ENCODE measurements at places on chromosomes 2 and 18.

GRCh38 chr2:189951791-189952535 lies 110.6 kb downstream of the MSTN start:
- no peak overlapping the region for H3K27ac ChIP-seq
- H3K4me3 ChIP-seq: no peak overlapping the region
- no peaks in the 10 kb centered on the region for H3K36me3 ChIP-seq
- no peak for DNase-seq
- H3K27me3 ChIP-seq: no peaks in the 10 kb centered on the region
- no peaks in the 10 kb centered on the region for H3K4me1 ChIP-seq

DNA sequence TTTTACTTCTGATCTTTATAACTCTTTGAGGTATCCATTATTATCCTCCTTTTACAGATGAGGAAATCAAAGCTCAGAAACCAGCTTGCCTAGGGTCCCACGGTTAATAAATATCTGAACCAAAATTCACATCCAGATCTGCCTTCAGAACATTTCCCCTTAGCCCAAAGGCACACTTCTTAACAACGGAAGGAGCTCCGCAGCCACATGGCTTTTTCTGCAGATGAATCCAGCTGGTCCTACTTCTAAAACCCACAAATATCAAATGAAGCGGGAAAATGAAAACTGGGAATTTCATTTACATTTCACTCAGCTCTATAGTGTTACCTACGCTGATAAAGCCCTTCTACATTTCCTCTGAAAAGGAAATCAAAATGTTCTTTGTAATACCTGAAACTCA lies 357.0 kb upstream of the ID2 start:
- H3K4me3 ChIP-seq: no peak overlapping the region
- H3K36me3 ChIP-seq: no peaks in the 10 kb centered on the region
- peaks cover 6% of the 10 kb centered on the region for H3K27me3 ChIP-seq
- no peak overlapping the region for H3K27ac ChIP-seq
- DNase-seq: no peak
- H3K4me1 ChIP-seq: peaks cover 13% of the 10 kb centered on the region

DNA sequence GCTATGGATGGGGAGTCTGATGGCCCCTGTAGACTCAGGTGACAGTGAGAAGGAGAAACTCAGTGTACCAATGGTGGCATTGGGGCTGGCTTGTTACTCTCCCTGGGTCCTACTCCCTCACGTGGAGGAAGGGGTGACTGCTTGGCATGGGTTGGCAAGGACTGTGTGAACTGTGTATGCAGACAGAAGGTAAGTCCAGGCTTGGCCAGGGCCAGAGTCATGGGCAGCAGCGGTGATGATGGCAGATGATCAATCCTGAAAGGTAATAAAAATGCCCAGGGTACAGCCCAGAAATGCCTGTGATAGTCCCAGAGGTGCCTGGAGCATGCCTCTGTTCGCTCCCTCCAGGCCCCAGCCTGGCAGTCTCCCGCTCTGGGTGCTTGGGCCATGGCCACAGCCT lies 153.9 kb downstream of the SH3RF3 start:
- no peak overlapping the region for H3K27ac ChIP-seq
- H3K4me1 ChIP-seq: peaks cover 74% of the 10 kb centered on the region
- H3K36me3 ChIP-seq: no peaks in the 10 kb centered on the region
- H3K27me3 ChIP-seq: peaks cover 8% of the 10 kb centered on the region
- no peak overlapping the region for H3K4me3 ChIP-seq
- no peak for DNase-seq

DNA sequence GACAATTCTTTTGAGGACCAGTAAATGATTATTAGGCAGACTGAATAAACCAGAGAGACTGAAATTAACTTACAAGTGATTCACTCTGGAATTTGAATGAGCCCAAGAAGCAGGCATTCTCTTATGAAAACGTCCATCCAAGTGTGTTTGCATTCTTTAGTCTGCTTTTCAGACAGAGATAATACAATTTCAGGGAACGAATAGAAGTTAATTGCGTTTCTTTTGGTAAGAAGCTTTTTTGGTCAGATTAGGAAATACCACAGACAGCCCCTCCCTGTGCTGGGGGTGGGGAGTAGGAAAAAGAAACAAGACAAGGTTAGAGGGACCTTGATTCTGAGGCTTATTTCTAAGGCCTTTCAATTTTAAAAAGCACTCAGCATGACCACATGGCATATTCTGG lies 874.4 kb downstream of the SUCLG1 start:
- H3K27ac ChIP-seq: no peak overlapping the region
- H3K4me1 ChIP-seq: no peaks in the 10 kb centered on the region

DNA sequence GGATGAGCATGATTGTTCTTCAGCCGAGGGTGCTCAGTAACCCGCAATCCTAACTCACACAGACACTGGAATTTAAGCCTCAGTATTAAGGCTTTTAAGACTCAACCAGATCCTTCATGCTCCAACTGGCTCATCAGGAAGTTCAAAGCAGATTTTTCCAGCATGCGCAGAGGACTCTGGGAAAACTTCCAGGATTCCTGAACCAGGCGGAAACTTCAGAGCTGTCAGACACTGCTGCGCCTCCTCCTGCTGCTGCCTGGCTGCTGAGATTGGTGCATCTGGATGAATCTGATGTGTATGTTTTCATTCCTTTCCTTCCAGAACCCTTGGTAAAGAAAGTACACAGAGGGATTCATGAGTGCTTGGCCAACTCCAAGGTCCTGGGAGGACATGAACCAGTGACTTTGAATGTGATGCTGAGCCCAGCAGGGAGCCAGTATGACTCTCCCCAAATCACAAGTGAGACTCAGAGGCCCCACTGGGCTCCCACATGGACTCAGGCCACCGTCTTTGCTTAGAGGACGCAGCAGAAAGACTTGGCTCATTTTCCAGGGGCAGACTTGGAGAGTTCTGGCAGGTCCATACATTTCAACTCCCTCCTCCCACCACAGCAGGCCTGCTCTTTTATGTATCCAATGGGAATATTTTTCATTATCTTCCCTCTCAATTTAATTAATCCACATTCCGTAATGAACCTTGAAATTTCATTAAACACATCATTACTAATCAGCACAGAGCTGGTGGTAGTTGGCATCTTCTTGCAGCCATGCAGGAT lies 143.5 kb upstream of the HDAC4 start:
- peaks cover 12% of the 10 kb centered on the region for H3K27me3 ChIP-seq
- no peaks in the 10 kb centered on the region for H3K36me3 ChIP-seq
- no peak overlapping the region for H3K27ac ChIP-seq
- H3K4me3 ChIP-seq: no peak overlapping the region
- no peak for DNase-seq
- peaks cover 35% of the 10 kb centered on the region for H3K4me1 ChIP-seq

DNA sequence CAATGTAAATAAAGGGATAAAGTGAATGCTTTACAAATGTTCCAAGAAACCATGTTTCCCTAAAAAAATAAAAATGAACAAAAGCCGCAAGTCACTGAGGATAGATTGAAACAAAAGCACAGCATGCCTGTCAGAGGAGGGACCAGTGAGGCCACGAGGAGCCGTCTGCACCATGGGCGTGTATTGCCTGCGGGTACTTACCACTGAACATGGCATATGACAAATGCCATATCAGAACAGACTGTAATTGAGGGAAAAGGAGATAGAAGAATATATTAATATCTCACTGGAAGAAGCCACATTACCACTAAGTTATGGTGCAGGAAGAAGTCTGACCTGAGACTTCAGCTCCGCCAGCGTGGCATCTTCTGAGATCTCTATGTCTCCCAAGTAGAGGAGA lies 75.8 kb downstream of the USP40 start:
- no peaks in the 10 kb centered on the region for H3K27me3 ChIP-seq
- no peak overlapping the region for H3K4me3 ChIP-seq
- H3K27ac ChIP-seq: no peak overlapping the region

DNA sequence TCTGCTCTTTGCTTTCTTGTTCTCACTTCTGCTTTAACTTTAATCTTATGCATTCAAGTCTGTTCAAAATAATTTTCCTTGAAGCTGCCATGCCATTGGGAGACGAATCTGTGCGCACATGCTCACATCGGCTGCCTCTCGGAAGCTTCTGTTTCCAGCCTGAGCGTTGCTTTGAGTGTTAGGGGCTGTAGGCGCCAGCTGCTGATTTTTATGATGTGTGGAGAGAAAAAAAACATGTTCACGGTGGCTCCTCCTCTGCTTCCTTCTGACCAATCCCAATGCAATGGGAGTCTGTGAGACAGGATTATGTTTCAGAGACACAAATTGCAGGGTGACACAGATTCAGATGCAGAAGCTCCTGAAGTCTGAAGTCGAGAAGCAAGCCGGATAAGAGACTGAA lies at the start of gene MC4R:
MC4R (minus strand) TSS at position 180 of the 400 bp plus-strand sequence. CDS start 426 bp downstream, outside the sequence.
- H3K27me3 ChIP-seq: no peaks in the 10 kb centered on the region
- H3K4me3 ChIP-seq: peak within 1 kb of the TSS; percentile 80
- peak within 1 kb of the TSS; percentile 93 for H3K27ac ChIP-seq

GRCh38 chr2:99451280-99451679 lies 38.5 kb downstream of the REV1 start:
- H3K4me3 ChIP-seq: no peak overlapping the region
- peaks cover 14% of the 10 kb centered on the region for H3K4me1 ChIP-seq
- peaks cover 80% of the 10 kb centered on the region for H3K36me3 ChIP-seq
- no peaks in the 10 kb centered on the region for H3K27me3 ChIP-seq

GRCh38 chr2:676647-677055 lies 555 bp downstream of the TMEM18 start:
- H3K4me3 ChIP-seq: peak overlapping the region; percentile 93
- H3K27ac ChIP-seq: peak overlapping the region; percentile 59
- DNase-seq: peak; percentile 99
- peaks cover 76% of the 10 kb centered on the region for H3K4me1 ChIP-seq
- no peaks in the 10 kb centered on the region for H3K27me3 ChIP-seq

GRCh38 chr18:55477499-55477859 lies 110.5 kb downstream of the TCF4 start:
- peak overlapping the region; percentile 51 for H3K27ac ChIP-seq
- no peak for DNase-seq
- peaks cover 41% of the 10 kb centered on the region for H3K36me3 ChIP-seq
- H3K4me1 ChIP-seq: peaks cover 43% of the 10 kb centered on the region
- no peaks in the 10 kb centered on the region for H3K27me3 ChIP-seq

GRCh38 chr2:171837736-171838135 lies 56.3 kb downstream of the SLC25A12 start:
- H3K27ac ChIP-seq: no peak overlapping the region
- H3K27me3 ChIP-seq: no peaks in the 10 kb centered on the region
- H3K36me3 ChIP-seq: peaks cover 86% of the 10 kb centered on the region

GRCh38 chr2:221676566-221677172 lies 104.6 kb upstream of the EPHA4 start:
- no peaks in the 10 kb centered on the region for H3K36me3 ChIP-seq
- H3K4me1 ChIP-seq: peaks cover 7% of the 10 kb centered on the region
- no peak overlapping the region for H3K4me3 ChIP-seq
- no peak for DNase-seq
- no peak overlapping the region for H3K27ac ChIP-seq

GRCh38 chr2:121282800-121283385 lies 2.1 kb downstream of the TFCP2L1 start:
- no peaks in the 10 kb centered on the region for H3K36me3 ChIP-seq
- no peak for DNase-seq
- no peak overlapping the region for H3K4me3 ChIP-seq
- H3K27me3 ChIP-seq: peaks cover 85% of the 10 kb centered on the region

GRCh38 chr2:100321179-100321865 lies 979 bp downstream of the LONRF2 start:
- H3K4me1 ChIP-seq: no peaks in the 10 kb centered on the region
- H3K27me3 ChIP-seq: peaks cover 76% of the 10 kb centered on the region
- H3K4me3 ChIP-seq: peak overlapping the region; percentile 76
- peaks cover 14% of the 10 kb centered on the region for H3K36me3 ChIP-seq
- no peak overlapping the region for H3K27ac ChIP-seq
- DNase-seq: peak; percentile 64

- H3K36me3 ChIP-seq: peaks cover 9% of the 10 kb centered on the region
- H3K4me1 ChIP-seq: no peaks in the 10 kb centered on the region
- DNase-seq: no peak
- H3K27me3 ChIP-seq: no peaks in the 10 kb centered on the region
- H3K4me3 ChIP-seq: no peak overlapping the region
These were observed 129.8 kb upstream of the FSIP2 start for GRCh38 chr2:185608799-185609198.

GRCh38 chr2:219475278-219475677 lies 23.4 kb upstream of the GMPPA start:
- no peak overlapping the region for H3K27ac ChIP-seq
- no peak overlapping the region for H3K4me3 ChIP-seq
- peaks cover 4% of the 10 kb centered on the region for H3K27me3 ChIP-seq
- peaks cover 27% of the 10 kb centered on the region for H3K4me1 ChIP-seq

- H3K4me3 ChIP-seq: no peak overlapping the region
- peaks cover 21% of the 10 kb centered on the region for H3K4me1 ChIP-seq
- no peak for DNase-seq
- H3K27ac ChIP-seq: no peak overlapping the region
- H3K36me3 ChIP-seq: peaks cover 80% of the 10 kb centered on the region
These were observed 77.0 kb downstream of the EPC2 start for GRCh38 chr2:148721520-148721931.

DNA sequence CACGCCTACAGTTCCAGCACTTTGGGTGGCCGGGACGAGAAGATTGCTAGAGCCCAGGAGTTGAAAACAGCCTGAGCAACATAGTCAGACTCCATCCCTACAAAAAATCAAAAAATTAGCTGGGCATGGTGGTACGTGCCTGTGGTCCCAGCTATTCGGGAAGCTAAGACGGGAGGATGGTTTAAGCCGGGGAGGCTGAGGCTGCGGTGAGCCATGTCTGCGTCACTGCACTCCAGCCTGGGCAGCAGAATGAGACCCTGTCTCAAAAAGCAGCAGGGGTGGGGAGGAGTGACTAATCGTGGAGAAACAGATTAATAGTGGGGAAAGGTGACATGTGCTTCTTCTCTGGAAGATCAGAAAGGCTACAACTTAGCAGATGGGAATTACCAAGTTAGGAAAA lies 58.1 kb upstream of the GPC1 start:
- no peak for DNase-seq
- peaks cover 16% of the 10 kb centered on the region for H3K4me1 ChIP-seq
- no peak overlapping the region for H3K4me3 ChIP-seq
- peaks cover 7% of the 10 kb centered on the region for H3K27me3 ChIP-seq
- no peaks in the 10 kb centered on the region for H3K36me3 ChIP-seq

DNA sequence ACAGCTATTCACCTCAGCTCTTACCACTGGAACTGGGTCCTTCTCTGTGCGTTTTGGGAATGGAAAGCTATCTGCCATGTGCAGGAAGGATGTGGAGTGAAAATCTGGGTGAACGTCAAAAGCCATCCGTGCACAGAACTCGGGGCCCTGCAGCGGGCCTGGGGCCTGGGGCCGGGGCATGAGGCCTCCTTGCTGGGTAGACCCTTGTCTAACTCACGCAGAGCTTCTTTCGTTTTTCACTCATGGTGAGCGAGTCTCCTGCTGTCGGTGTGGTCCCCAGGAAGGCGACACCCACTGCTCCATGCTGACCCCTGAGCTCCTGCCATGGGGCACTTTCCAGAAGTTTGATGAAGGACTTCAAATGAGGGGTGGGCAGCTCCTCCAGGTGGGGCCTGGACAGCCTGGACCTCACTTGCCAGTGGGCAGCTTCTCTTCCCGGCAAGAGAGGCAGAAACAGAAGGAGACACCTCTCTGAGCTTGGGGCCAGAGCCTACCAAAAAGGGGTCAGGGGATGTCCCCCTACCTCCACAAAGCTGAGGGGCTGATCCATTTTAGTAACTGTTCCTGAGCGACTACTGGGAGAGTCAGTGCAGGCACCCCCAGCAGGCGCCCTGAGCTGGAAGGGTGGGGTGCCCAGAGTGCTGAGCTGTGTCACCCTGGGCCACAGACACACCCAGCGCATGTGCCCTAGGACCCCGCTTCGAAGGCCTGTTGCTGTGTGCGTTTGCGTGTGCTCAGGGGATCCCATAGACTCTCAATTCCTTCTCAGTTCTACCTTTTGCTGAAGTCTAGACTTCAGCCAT lies 117.7 kb upstream of the HDAC4 start:
- no peaks in the 10 kb centered on the region for H3K36me3 ChIP-seq
- H3K4me3 ChIP-seq: no peak overlapping the region
- peaks cover 51% of the 10 kb centered on the region for H3K4me1 ChIP-seq
- no peak overlapping the region for H3K27ac ChIP-seq

- no peak overlapping the region for H3K4me3 ChIP-seq
- H3K36me3 ChIP-seq: peaks cover 76% of the 10 kb centered on the region
- no peaks in the 10 kb centered on the region for H3K4me1 ChIP-seq
- no peak for DNase-seq
- H3K27me3 ChIP-seq: no peaks in the 10 kb centered on the region
These were observed 24.7 kb downstream of the COPS7B start for GRCh38 chr2:231810905-231811304.

All from nephron progenitor cell (in vitro differentiated cells).